Stimulated activated CD8-positive, alpha-beta memory T cell treated with anti-CD3 and anti-CD28 coated beads, Interleukin-15, amount 100 ng/mL, for 1 hour (primary cell): ENCODE measurements at places on chromosomes 12 and 14.

- DNase-seq: no peak
These were observed 3.9 kb upstream of the BTG1 start for GRCh38 chr12:92149563-92149962.

DNA sequence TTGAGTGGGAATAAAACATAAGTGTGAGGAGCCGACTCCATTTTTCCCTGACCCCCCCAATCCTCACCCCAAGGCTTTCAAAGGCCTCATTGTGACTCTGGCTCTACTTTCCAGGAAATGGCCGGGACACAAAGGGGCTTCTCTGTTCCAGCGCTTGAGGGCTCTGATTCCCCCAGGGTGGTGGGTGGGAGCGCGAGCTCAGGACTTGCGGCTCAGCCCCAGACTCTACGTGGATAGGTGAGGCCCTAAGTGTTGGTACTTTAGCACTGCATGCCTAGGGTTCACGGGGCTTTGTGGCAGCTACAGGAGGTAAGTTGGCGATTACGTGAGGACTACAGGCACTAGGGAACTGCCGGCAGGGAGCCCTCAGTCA lies 553 bp downstream of the CNPY2 start:
- DNase-seq: no peak

DNA sequence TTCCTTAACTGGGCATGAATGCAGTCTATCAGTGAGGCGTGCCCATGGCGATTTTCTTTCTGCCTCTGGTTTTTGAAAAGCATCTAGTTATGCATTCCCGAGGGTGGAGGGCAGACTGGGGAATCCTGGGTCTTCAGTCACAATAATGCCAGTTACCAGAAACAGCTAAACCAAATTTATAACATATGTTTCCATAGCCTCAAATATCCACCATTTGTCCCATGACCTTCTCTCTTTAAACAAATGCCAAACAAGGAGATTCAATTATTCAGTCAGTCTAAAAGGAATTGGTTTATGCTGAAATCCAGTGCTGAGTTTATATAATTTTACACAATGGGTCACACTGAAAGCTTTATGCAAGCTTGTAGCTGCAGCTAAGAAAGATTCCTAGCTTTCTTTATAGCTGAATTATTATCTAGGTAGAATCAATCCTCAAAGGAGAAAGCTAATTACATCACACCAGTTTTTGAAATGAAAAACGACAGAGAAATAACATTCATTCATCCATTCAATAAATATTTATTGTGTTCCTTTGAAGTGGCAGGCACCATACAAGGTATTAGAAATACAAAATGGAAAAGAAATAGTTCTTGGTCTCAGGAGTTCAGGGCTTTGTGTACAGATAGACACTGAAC lies 131.3 kb upstream of the RAP1B start:
- DNase-seq: no peak

- DNase-seq: no peak
These were observed 52.7 kb downstream of the PELI2 start for GRCh38 chr14:56170877-56171422.

DNA sequence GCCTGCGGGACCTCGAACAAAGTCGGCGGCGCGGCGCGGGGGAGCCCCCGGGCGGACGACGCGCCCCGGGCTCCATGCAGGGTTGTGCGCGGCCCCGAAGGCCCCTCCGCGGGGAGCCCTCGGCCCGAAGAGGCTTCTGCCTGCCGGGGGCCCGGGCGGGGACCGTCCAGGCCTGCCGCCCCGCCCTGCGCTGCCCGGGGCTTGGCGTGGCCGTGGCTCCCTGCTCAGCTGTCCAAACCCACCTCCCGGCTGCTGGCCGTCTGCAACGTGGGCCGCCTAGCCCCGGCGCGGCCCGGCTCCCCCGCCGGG lies 670 bp downstream of the DYRK2 start:
- no peak for DNase-seq

DNA sequence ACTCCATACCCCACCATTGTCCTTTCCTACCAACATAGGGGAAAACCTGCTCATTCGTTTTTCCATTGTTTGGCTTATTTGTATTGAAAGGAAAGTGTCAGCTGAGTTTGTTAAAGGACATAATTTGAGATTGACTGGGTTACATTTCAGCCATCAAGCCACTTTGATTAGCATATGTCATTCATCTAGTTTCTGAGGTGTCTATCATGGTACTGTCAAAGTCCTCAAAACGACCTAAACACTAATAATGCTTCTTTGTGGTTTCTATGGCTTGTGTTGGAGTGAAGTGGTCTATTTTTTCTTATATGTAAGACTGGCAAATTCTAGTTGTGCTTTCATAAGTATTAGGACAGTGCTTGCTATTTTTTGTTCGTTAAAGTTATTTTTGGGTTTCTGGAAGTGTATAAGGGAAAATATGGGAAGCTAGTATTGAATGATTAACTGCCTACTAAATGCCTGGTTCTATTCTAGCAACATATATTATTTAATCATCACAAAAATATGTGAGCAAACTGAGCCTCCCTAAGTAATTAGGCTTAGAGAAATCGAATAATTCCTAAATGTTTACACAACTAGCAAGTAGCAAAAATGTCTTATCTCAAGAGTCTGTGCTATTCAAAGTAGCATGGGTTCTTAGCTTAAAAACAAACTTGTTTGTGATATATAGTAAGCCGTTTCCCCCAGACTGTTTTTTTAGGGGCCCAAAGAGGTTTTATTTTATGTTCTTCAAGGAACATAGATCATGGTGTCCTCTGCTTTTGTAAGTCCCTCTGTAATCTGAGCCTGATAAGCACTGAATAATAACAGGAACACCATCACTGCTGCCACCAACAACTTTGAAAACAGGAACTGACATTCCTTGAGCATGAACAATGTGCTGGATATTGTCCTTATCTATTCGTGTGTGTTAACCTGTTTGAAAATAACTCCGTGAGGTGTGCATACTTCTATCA lies 67.1 kb downstream of the DERA start:
- no peak for DNase-seq

GRCh38 chr12:121580959-121581685 lies at the start of gene KDM2B:
TSS of gene KDM2B (minus strand) at chr12:121581023. CDS start at chr12:121580911, 112 bp downstream.
- DNase-seq: no peak

DNA sequence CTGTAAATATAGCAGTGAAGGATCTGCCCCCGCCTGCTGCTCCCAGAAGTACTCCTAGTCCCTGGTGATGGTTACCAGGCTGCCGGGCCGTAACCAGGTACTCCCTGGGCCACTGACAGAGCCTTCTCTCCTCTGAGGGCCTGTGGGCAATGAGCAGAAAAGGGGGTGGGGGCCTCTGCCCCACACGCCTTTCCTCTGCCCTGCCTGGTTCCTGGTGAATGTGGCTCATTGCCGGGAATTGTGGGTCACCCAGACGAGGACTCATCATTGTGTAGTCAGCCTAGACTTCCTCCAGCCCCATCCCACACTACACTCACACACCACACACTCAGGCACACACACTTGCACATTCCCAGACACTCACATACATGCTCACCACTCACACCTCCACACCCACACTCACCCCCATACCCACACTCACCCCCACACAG lies 35.7 kb upstream of the ACTN1 start:
- no peak for DNase-seq
